Activated CD4-positive, alpha-beta T cell treated with anti-CD3 and anti-CD28 coated beads, Interleukin-2, amount 50 U/mL, for 4 hours (primary cell): ENCODE measurements at places on chromosomes 16 and 17.

- DNase-seq, result peak; percentile 32
Observed at GRCh38 chr17:45131616-45132319, 547 bp downstream of the PLCD3 start.

DNA sequence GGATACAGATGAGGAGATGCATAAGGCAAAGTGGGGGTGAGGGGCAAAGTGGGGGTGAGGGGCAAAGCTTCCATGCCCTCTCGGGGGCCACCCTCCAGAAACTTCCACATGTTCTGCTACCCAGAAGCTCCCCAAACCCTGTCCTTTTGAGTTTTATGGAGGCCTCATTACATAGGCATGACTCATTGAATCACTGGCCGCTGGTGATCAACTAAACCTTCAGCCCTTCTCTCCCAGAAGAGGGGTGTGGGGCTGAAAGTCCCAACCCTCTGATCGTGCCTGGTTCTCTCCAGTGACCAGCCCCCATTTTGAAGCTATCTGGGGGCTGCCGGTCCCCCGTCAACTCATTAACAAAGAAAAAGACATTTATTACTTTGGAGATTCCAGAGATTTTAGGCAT lies 27.5 kb downstream of the ITGAE start:
- DNase-seq, result no peak

DNA sequence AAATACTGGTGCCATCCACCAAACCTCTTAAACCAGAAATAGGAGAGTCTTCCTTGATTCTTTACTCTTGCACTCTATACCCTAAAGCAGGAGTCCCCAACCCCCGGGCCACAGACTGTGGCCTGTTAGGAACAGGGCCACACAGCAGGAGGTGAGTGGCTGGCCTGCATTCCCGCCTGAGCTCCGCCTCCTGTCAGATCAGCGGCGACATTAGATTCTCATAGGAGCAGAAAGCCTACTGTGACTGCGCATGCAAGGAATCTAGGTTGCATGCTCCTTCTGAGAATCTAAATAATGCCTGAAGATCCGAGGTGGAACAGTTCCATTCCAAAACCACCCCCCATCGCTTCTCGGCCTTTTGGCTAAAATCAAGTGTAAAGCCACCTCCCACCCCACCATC lies 30.3 kb upstream of the SRCIN1 start:
- DNase-seq, result no peak

DNA sequence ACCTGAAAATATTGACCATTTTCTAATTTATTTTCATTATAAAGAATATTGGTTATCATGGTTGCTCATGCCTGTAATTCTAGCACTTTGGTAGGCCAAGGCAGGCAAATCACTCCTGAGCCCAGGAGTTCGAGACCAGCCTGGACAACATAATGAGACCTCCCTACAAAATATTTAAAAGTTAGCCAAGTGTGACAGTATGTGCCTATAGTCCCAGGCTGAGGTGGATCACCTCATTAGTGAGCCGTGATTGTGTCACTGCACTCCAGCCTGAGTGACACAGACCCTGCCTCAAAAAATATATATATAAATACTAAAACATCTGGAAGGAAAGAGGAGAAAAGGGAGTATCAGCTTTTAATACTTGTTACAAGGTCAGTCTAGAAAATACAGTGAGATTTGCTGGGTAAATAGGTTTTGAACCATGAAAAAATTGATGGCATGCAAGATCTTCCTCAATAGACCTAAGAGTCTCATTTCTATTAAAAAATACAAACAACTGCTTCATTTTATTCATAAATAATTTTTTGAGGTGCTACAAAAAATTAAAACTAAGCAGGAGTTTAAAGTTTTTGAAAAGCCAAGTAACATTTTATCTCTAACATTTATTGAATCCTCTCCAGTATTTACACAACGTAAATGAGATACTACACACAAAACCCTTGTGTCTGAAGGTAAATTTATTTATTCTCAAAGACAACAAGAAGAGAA lies 47.7 kb downstream of the TUBD1 start:
- DNase-seq, result no peak

DNA sequence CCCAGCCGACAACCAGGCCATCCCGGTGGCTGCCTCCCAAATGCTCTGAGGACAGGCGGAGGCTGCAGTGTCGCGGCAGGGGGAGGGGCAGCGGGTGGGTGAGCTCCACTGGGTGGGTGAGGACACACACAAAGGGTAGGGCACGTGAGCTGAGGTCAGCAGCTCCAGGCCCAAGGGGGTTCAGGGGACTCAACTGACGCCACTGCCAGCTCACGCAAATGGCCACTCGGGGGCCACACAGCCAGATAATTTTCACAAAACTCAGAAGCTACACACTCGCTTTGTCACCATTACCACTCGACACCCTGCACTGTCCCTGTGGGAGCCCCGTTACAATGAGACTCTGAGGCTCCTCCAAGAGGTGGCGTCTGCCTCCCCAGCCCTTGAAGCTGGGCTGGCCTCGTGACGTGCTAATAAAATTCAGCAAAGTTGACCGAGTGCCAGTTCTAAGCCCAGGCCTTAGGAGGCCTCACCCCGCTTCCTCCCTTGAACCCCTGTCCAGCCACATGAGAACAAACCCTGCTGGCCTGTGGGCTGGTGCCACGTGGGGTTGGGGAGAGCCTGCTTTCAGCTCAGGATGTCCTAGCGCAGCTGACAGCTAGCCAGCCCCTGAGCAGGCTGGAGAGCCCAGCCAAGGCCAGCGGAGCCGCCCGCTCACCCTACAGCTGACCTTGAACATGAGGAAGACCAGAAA lies 56.9 kb downstream of the RMI2 start:
- no peak for DNase-seq

GRCh38 chr17:4043862-4044261 lies 79.6 kb upstream of the ATP2A3 start:
- peak; percentile 33 for DNase-seq

- DNase-seq, result no peak
Observed at GRCh38 chr17:65061646-65062045, 5.1 kb upstream of the GNA13 start.

DNA sequence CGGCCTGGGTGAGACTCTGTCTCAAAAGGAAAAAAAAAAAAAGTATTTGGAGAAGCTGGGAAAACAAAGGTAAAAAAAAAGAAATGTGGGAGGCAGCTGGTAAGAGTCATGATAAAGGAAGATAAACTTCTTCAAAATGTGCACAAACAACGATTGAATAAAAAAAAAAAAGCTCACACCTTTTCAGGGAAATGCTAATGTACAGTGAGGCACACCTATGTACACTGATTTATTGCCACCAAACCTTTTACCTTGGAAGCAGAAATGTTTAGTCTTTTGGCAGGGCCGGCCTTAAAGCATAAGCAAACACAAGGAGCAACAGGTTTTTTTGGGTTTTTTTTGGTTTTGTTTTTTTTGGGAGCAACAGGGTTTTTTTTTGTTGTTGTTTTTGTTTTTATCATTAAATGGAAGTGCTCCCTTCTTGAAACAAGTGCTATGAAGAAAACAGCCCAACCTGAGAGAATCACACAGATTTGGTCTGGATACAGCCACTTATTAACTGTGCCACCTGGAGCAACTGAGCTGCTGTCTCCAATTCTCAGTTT lies 29.8 kb upstream of the KCNJ2 start:
- no peak for DNase-seq

GRCh38 chr17:21276264-21276588 lies 8.3 kb upstream of the MAP2K3 start:
- no peak for DNase-seq

DNA sequence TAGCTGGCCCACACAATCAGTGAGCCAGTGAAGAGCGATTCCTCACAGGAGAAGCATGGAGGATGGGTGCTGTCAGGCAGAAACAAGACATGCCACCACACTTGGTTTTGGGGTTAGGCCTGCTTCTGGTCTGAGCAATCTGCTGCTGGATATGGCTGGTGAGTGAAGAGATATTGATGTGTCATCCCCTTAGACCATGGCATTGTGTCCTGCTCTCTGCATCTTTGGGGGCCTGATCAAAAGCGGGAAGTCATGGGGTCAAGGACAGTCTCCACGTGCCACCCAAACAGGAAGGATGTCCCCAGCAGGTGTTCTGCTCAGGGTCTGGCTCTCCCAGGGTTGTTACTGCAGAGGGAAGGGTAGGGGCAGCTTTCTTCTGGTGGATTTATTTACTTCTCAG lies 140.7 kb downstream of the PRKCB start:
- DNase-seq, result no peak

GRCh38 chr16:68244481-68244902 lies 681 bp upstream of the PLA2G15 start:
- DNase-seq, result no peak

DNA sequence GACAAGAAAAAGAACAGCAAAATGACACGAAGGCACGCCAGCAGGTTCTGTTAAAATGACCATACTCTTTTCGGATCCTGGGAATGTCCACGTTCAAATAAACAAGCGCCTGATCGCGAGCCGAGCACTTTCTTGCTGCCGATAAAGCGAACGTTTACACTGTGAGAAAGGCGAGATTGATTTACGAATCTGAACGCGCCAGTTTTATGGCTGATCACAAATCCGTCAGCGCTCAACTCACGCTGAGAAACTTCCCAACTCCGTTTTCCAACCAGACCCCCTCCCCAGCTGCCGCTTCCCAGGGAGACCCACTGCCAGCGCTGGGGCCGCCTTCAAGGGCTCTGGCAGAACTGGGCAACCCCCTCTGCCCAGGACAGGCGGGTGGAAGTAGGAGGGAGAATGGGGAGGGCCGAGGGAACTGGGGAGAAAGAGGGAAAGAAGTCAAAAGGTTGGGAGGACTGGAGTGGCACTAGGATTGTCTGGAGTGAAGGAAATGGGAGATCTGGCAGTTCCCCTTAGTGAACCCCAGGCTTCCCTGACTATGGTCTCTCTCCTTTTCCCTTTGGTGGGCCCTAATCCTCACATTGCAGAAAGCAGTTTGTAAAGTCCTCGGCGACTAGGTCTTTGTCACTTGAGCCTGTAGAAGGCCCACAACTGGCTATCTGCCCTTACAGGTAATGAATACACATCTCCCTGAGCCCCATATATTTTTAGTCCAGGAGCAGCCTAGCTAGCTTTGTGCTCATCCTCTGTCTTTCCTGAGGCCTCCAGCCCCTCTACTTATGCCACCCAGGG lies 6.9 kb downstream of the HOXB4 start:
- no peak for DNase-seq

GRCh38 chr17:46159686-46160085 lies 33.5 kb downstream of the KANSL1 start:
- DNase-seq, result no peak
